ENCODE measurements at places on chromosomes 6 and 20. TPM values are rescaled to one million over a fixed set of nuclear protein-coding genes. Genes with fewer than 3 reads are reported as not detected.

The CTCFL gene
- total RNA-seq: not detected

The ZNF831 gene
- 0.53 TPM for total RNA-seq

The MYH7B gene
- 4.7 TPM for total RNA-seq

The RNF144B gene
- 52.3 TPM for total RNA-seq

The TFEB gene
- 18.6 TPM for total RNA-seq

The SLC26A8 gene
- total RNA-seq: not detected

The MEP1A gene
- total RNA-seq: not detected

The SNRNP48 gene
- total RNA-seq: 1.3 TPM

The SSTR4 gene
- total RNA-seq: not detected

The LRRN4 gene
- total RNA-seq: not detected

The RCAN2 gene
- total RNA-seq: 83.4 TPM

The MOCS1 gene
- total RNA-seq: 45.4 TPM
